ENCODE measurements at places on chromosomes 1 and 21.

DNA sequence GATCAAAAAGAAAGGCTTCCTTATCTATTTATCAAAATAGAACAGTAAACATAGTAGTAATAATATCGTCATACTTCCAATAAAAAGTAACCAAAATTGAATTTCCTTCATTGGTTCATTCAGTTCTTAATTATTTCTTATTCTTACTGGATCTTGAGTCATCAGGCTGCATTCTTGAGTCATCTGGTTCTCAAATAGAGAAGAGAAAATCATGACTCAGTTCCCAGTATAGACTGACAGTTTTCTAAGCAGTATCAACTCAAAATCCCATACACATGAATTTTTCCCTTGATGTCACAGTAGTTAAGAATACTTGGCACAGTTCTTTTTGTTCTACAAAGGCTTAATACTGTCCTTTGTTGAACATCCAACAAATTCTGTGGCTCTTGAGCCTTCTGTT lies 626.9 kb upstream of the ADGRL4 start:
- no peak for DNase-seq

GRCh38 chr1:51950701-51951100 lies 39.8 kb downstream of the RAB3B start:
- DNase-seq: no peak

DNA sequence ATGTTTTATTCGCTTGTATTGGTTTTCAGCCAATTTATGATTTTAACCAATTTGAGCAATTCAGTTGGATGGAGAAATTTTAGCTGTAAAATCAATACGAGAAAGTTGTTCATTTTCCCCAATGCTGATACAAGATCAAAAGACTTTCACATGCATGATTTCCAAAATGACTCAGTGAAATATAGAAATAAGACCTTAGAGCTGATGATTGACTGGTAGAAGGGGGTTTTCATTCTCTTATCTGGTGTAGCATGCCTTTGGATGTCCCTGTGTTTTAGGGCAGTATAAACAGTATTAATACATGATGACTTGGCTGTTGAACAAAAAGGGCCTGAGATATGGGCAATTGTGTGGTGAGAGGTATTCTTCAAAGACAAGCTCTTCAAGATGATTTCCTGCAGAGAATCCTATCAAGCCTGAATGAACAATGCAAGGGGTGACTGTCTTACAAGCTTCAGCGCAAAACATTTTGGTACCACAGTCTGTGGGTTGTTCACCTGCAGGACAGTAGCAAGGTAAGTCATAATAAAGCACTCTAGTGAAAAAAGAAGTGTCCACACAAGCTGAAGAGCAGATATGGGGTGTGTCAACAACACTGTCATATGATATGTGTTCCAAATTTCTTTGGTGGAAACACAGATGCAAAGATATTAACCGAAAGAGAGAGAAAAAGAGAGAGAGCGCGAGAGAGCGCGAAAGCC lies 156.2 kb downstream of the TNFSF18 start:
- DNase-seq: no peak

- DNase-seq: peak; percentile 35
Measured at GRCh38 chr1:226626577-226626956, 78.0 kb downstream of the STUM start.

DNA sequence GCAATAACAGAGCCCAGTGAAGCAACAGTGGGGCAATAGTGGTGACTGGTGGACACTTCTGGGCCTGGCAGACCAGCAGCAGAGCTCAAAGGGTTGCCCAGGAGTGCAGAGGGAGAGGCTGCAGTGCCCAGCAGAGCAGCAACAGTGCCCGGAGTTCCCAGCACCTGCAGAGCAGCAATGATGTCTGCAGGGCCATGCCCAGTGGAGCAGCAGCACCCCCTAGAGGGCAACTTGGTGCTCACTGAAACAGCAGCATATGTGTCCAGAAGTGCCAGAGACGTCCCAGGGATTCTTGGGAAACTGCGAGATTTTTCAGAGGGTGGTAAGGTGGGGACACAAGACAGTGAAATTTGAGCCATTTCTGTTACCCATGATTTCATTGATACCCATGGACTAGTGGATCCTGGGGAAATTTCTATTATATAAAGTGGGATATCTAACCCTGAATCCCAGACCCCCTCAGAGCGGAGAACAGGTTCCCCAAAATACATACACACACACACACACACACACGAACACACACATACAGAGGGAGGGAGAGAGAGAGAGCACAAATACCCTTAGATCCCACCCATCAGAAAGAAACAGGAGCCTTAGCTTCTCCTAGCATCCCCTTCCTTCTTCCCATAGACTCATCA lies 156.9 kb upstream of the GJB5 start:
- peak; percentile 58 for DNase-seq

- DNase-seq: no peak
Measured at GRCh38 chr1:147388969-147389368, 146.5 kb downstream of the CHD1L start.

DNA sequence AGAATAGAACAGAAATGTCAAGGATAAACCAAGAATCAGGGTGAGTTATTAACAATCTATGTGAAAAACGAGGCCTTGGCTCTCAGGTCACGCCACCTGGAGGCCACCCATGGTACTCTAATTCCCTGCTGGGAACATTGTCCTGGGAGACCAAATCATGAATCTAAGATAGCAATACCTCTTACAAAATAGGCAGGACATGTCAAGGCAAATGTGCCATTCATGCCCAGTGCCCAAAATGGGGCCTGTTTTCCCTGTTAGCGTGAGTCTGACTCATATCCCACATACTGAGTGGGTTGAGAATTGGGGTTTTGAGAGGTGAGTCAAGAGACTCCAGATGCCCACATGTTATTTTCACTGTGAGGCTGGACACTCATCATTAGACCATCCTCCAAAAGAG lies 380.8 kb downstream of the HHIPL2 start:
- DNase-seq: peak; percentile 8

GRCh38 chr1:56570924-56571372 lies 8.4 kb downstream of the PLPP3 start:
- no peak for DNase-seq

GRCh38 chr21:45164838-45165237 lies 90.5 kb downstream of the ADARB1 start:
- DNase-seq: no peak

DNA sequence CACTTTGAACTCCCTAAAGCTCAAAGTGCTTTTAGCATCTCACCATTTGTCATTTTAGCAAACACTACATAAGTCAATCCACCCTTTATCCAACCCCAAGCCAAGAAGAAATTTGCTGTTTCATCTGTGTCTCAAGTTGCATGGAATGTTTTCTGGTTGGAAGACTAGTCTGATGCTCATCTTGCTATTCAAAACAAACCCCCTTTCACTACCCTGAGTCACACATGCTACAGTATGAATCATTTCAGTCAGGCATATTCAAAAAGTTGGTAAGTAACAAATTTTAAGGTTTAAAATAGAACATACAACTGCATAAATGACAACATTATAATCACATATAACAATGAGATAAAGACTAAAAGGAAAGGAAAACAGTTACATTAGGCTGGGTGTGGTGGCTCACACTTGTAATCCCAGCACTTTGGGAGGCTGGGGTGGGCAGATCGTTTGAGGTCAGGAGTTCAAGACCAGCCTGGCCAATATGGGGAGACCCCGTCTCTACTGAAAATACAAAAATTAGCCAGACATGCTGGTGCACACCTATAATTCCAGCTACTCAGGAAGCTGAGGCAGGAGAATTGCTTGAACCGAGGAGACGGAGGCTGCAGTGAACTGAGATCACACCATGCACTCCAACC lies 38.7 kb downstream of the DSTYK start:
- DNase-seq: no peak

All from small intestine (tissue), 16 donors.